Muscle of leg (tissue), 16 donors: ENCODE measurements at places on chromosomes 5 and 9. TPM values are rescaled to one million over a fixed set of nuclear protein-coding genes. Genes with fewer than 3 reads are reported as not detected.

Gene ABO
- total RNA-seq: 0.13 TPM

Gene CARD6
- total RNA-seq: 2.2 TPM

Gene COL23A1
- 4.3 TPM for total RNA-seq

Gene GFI1B
- total RNA-seq: 0.13 TPM
